Activated naive CD4-positive, alpha-beta T cell treated with anti-CD3 and anti-CD28 coated beads for 36 hours (primary cell): ENCODE measurements at places on chromosomes 12 and 14. TPM values are rescaled to one million over a fixed set of nuclear protein-coding genes. Genes with fewer than 3 reads are reported as not detected.
A peak's percentile ranks its signal among the peaks of the same experiment; 100 is the strongest.

DNA sequence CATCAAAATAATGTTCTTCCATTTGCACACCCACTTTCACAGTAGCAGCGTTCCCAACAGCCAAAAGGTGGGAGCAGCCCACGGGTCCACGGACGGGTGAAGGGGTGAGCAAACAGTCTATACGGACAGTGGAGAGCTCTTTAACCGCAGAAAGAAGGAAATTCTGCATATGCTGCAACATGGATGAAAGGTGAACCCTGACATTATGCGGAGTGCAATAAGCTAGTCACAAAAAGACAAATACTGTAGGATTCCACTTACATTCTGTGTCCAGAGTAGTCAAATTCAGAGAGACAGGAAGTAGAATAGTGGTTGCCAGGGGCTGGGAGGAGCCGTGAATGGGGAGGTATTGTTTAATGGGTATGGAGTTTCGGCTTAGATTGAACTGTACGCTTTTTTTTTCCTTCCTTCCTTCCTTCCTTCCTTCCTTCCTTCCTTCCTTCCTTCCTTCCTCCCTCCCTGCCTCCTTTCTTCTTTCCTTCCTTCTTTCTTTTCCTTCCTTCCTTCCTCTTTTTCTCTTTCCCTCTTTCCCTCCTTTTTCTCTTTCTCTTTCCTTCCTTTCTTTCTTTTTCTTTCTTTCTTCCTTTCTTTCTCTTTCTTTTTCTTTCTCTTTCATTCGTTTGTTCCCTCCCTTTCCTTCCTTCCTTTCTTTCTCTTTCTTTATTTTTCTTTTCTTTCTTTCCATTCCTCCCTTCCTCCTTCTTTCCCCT, 15.8 kb upstream of the ANKRD9 start:
- H3K36me3 ChIP-seq = no peaks in the 10 kb centered on the region
- H3K27me3 ChIP-seq = no peaks in the 10 kb centered on the region
- DNase-seq = peak; percentile 70
- peaks cover 28% of the 10 kb centered on the region for H3K4me1 ChIP-seq

- no peaks in the 10 kb centered on the region for H3K36me3 ChIP-seq
- no peaks in the 10 kb centered on the region for H3K4me1 ChIP-seq
- H3K27me3 ChIP-seq = no peaks in the 10 kb centered on the region
- H3K4me3 ChIP-seq = no peak overlapping the region
These were observed 7.9 kb downstream of the C1S start for GRCh38 chr12:7068240-7068993.

GRCh38 chr14:32205984-32206383, 2.9 kb upstream of the RNU6-8 start:
- H3K27me3 ChIP-seq = no peaks in the 10 kb centered on the region
- H3K27ac ChIP-seq = no peak overlapping the region
- H3K36me3 ChIP-seq = no peaks in the 10 kb centered on the region
- peaks cover 28% of the 10 kb centered on the region for H3K4me1 ChIP-seq
- no peak overlapping the region for H3K4me3 ChIP-seq

DNA sequence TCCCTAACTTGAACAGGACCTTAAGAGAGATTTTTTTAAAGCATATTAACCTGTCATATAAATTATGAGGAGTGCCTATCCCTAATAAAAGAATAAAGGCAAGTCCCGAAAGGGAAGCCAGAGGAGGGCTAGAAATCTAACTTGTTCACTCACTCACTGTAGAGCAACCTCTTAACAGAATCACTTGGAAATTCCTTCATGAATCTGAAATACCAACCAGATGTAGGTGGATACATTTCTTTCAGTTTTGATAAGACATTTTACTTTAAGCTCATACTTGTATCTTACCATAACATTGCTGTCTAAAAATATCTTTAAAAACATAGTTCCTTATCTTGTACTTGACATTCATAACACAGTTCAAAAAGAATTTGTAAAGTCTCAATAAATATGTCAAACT, 25.7 kb downstream of the NTN4 start:
- H3K27me3 ChIP-seq = peaks cover 33% of the 10 kb centered on the region
- no peak overlapping the region for H3K27ac ChIP-seq
- no peaks in the 10 kb centered on the region for H3K4me1 ChIP-seq
- DNase-seq = no peak
- no peaks in the 10 kb centered on the region for H3K36me3 ChIP-seq
- no peak overlapping the region for H3K4me3 ChIP-seq

DNA sequence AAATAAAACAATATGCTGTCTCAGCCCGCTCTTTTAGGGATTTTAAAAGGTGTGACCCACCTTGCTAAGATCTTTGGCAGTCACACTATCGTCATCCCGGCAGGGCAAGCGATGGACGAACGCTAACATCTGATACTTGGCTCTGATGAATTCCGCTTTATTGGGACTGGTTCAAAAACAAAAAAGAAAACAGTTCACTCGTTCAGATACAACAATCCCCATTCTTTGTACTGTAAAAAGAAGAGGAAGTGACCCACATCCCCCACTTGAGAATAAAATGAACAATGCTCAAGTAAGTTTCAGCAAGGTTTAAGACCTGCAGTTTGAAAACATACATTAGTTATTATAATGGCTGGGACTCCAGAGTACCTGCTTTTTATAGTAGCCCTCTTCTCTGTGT, 7.3 kb downstream of the GIT2 start:
- H3K27me3 ChIP-seq = no peaks in the 10 kb centered on the region
- H3K36me3 ChIP-seq = peaks cover 42% of the 10 kb centered on the region
- H3K4me1 ChIP-seq = peaks cover 63% of the 10 kb centered on the region
- DNase-seq = no peak
- H3K4me3 ChIP-seq = no peak overlapping the region

DNA sequence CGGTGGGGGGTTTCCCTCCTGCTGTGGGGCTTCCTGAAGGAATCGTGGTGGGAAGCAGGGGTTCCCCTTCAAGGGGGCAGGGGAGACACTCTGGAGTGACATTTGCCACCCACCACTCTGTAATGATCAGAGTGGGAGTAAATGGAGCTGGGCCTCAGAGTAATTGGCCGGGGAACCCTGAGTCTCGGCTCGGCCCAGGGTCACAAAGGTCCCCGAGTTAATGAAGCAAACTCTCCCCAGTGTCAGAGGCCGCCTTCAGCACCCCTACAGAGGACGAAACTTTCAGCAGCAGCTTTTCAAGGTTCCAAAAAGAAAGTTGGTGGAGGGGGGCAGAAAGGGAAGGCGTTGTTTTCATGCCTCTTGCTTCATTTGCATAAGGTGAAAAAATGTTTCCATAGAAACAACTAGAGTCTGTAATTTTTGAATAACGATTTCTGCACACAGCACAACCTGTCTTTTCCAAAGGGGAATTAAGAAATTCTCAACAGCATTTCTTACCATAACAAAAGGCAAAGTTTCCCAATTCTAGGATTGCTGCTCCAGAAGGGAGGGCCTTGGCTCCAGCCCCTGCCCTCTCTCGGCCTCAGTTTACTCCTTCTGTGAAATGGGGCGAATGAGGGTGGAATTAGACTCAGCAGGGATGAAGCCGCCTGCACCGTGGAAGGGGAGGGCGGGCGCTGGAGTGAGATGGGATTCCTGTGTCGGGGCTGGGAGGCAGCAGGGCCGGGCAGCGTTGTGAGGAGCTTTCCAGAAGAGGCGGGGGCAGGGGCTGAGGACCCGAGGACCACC, 67.0 kb upstream of the BEGAIN start:
- H3K4me1 ChIP-seq = peaks cover 6% of the 10 kb centered on the region
- H3K4me3 ChIP-seq = no peak overlapping the region
- DNase-seq = no peak

- no peaks in the 10 kb centered on the region for H3K36me3 ChIP-seq
- no peak overlapping the region for H3K27ac ChIP-seq
- H3K4me1 ChIP-seq = no peaks in the 10 kb centered on the region
- no peaks in the 10 kb centered on the region for H3K27me3 ChIP-seq
- DNase-seq = no peak
- no peak overlapping the region for H3K4me3 ChIP-seq
These were observed 234.5 kb downstream of the EMP1 start for GRCh38 chr12:13431041-13431440.

DNA sequence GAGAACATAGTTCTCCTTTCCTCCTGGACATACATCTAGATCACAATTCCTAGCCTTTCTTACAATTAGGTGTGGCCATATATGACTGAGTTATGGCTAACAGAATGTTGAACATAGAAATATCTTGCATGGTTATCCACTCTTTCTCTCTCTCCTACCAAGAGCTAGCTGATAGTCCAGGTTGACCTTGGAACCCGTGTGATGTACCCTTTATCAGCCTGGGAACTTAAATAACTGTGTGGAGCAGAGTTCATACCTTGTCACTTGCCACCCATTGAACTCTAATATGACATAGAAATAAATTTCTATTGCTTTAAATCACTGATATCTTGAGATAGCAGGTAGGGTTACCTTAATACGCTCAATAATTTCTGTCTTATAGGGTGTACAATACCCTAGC, 115.9 kb downstream of the TPH2 start:
- H3K27me3 ChIP-seq = no peaks in the 10 kb centered on the region
- DNase-seq = no peak
- H3K4me1 ChIP-seq = no peaks in the 10 kb centered on the region
- H3K36me3 ChIP-seq = no peaks in the 10 kb centered on the region

GRCh38 chr14:66117600-66117999, 368.6 kb upstream of the CCDC196 start:
- H3K27me3 ChIP-seq = no peaks in the 10 kb centered on the region
- no peak for DNase-seq
- H3K4me1 ChIP-seq = no peaks in the 10 kb centered on the region
- H3K4me3 ChIP-seq = no peak overlapping the region
- H3K27ac ChIP-seq = no peak overlapping the region

DNA sequence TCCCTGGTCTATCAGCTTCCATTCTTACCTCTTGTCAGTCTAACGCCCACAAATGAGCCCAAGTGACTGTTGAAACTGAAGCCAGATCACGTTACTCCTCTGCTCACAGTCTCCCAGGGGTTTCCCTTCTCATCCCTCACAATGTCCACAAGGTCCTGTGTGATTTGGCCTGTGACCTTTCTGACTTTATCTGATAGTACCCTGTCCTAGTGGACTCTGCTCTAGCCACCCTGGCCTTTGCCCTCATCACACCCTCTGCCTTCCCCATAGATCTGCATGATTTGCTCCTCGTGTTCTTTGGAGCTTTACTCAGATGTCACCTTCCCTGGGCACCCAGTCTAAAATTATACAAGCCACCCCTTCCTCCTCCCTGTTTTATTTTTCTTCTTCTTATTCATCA, 55.5 kb downstream of the RDH12 start:
- no peaks in the 10 kb centered on the region for H3K27me3 ChIP-seq
- H3K4me1 ChIP-seq = no peaks in the 10 kb centered on the region
- no peak overlapping the region for H3K27ac ChIP-seq
- H3K36me3 ChIP-seq = peaks cover 36% of the 10 kb centered on the region

DNA sequence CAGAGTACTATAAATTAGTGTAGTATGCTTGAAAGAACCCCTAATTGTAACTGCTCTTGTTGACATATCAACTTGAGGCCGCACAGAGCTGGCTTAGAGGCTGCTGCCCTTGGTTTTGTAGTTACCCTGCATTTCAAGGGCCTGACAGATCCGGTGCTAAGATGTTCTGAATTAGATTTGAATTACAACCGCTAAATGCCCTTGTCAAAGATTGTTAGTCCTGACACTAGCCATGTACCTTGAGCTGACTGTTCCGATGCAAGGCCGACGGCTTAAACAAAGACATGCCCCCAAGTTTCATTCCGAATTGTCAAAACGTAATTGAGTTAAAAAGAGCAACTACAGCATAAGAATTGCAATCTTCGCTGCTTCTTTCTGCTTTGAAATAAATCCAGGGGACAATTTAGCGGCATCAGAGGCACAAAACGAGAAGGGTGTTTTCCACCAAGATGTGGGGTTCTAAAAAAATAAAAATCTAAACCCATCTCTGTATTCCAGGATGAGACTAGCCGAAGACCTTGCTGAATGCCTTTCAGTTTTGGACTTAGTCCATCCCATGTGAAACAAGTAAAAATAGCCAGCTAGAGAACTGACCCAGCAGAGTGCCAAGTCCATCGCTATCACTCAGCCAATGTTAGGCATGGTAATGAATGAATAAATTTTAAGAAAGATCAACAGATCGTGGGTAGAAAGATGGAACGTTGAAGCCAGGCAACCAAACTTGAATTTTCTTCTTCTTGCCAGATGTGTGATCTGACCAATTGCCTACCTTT, 148.7 kb downstream of the DICER1 start:
- H3K4me1 ChIP-seq = no peaks in the 10 kb centered on the region
- DNase-seq = no peak
- no peak overlapping the region for H3K27ac ChIP-seq
- H3K36me3 ChIP-seq = no peaks in the 10 kb centered on the region
- peaks cover 20% of the 10 kb centered on the region for H3K27me3 ChIP-seq

- H3K27ac ChIP-seq = no peak overlapping the region
- no peaks in the 10 kb centered on the region for H3K36me3 ChIP-seq
- no peak for DNase-seq
These were observed 107.5 kb downstream of the ADGRD1 start for GRCh38 chr12:131061041-131061806.

DNA sequence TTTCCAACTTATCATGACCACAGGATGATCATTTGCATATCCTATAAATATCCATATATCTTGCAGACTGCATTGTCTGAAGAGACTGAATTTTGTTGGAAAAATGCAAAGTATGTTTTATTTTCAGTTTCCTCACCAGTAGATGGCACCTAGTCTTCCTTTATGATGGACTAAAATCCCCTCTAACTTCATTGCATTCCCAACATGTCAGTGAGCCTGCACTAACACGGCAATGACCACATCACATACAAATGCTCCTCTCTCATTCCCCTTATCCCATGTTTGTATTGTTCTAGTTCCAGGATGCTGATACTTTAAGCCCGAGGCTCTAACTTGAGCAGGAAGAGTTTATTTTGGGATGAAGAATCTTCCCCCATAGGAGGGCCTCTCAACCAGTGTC, 24.7 kb upstream of the MYBPC1 start:
- DNase-seq = no peak
- no peak overlapping the region for H3K4me3 ChIP-seq
- H3K4me1 ChIP-seq = peaks cover 19% of the 10 kb centered on the region
- peaks cover 5% of the 10 kb centered on the region for H3K27me3 ChIP-seq

- H3K27ac ChIP-seq = no peak overlapping the region
- H3K36me3 ChIP-seq = no peaks in the 10 kb centered on the region
- no peak for DNase-seq
- H3K27me3 ChIP-seq = peaks cover 6% of the 10 kb centered on the region
- H3K4me3 ChIP-seq = no peak overlapping the region
These were observed 50.9 kb downstream of the AP5M1 start for GRCh38 chr14:57319636-57320192.

DNA sequence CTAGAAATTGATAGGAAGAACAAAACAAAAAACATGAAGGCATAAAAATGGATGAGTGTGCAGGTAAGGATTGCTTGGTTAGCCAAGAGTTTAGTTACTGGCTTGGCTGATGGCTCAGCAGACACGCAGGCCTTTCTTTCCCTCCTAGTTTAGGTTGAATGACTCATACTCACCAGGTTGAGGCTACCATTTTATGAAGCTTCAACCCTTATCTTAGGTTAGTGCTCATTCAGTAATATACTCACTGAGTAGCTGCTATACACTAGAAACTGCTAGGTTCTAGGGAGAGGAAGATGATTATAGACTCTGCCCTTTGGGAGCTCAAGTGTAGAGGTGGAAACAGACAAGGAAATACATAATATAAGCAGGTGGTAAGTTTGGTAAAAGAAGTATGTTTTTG, 6.0 kb downstream of the P3H3 start:
- H3K4me3 ChIP-seq = no peak overlapping the region
- no peak overlapping the region for H3K27ac ChIP-seq
- DNase-seq = no peak
- no peaks in the 10 kb centered on the region for H3K36me3 ChIP-seq
- no peaks in the 10 kb centered on the region for H3K27me3 ChIP-seq

RASAL1 gene
- total RNA-seq = 2.6 TPM

ITGB7 gene
- 32.5 TPM for total RNA-seq

LIN7A gene
- total RNA-seq = not detected

DYRK4 gene
- total RNA-seq = 35.1 TPM

ADGRD1 gene
- total RNA-seq = not detected

CCDC196 gene
- total RNA-seq = not detected

SOAT2 gene
- 0.74 TPM for total RNA-seq

OR10G2 gene
- not detected for total RNA-seq

LTBP2 gene
- 0.55 TPM for total RNA-seq

ACTN1 gene
- 80.6 TPM for total RNA-seq
